ENCODE measurements at places on chromosomes 7 and 10.
A peak's percentile ranks its signal among the peaks of the same experiment; 100 is the strongest.

- DNase-seq = no peak
These were observed 33.0 kb downstream of the BRI3 start for GRCh38 chr7:98314469-98314868.

DNA sequence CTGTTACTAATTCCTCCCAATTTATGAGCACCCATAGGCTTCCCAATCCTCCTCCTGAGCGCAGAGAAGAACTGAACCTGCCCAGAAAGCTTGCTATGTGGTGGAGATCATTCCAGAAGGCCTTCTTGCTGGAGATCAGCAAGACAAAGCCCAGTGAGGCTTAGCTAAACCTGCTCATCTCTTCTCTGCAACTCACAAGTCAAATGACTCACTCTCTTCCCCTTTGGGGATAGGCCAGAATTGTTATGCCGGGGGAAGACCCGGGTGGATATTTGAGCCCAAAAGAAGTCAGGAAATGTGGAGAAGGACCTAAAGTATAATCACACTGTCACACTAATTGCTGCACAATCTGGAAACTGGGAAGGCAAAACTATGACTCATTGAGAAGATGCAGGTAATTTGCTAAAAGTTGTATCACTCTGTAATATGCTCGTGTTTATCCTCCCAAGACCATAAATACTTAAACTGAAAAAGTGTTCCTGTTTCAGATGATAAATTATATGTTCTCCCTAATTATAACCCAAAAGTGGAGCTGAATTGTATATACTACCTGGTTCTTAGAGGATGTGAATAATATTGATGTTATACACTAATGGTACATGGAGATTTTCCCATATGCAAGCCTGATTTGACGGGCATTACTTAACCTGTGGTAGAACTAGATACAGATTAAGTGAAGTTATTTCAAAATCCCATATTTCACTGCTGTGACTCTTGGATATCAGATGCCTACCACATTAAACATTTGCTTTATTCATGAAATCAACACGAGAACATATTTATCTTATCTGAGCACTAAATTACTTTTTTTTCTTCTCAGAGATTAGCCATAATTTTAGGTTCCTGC is 6.4 kb downstream of the NEBL start:
- no peak for DNase-seq

DNA sequence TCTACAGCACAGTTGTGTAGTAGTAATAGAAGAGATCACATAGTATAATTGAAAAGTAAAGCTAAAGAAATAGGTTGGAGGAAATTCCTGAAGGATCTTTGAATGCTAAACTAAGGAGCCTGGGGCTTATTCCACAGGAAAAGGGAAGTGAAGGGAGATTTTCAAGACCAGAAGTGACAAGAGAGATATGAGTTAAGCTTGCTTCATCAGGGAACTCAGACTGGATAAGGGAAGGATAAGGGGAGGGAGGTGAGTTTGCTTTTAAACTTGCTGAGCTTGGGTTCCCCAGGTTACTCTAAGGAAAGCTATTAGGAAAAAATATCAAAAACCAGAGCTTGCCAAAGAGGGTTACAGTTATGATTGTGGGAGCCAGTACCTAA is 182.4 kb downstream of the RAPGEF5 start:
- no peak for DNase-seq

DNA sequence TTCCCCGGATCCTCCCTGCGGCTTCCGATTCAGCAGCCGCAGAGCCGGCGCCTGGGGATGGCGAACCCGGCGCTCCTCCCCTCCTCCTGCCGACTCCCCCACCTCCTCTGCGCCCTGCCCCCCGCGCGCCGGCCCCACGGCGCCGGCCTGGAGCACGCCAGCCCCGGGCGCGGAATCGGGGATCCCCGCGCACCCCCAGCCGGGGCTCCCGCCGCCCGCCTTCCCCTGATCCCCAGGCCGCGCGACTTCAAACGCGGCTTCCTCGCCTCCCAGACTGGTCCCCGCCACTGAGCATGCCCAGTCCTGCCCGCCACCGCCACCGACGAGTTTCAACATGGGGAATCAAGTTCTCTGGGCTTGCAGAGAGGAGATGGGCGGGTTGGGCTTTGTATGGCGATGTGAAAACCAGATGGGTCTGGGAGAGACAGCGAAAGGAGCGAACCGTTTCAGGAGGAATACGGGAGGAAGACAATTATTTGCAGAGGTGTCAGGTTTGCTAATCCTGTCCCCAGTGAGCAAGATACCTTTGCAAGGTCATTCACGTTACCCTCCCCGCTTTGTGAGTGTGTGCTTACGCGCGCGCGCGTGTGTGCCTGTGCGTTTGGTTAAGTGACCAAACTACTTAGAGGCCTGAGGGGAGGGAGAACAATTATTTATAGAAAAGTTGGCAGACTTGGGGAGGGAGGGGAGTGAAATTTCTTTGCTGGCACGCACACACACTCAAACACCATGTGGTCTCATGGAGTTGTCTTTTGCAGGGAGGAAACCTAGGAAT is at the start of gene PANK1:
TSS of gene PANK1 (minus strand) at position 276 of the 775 bp plus-strand sequence. CDS start 351 bp downstream, outside the sequence.
- peak; percentile 78 for DNase-seq

DNA sequence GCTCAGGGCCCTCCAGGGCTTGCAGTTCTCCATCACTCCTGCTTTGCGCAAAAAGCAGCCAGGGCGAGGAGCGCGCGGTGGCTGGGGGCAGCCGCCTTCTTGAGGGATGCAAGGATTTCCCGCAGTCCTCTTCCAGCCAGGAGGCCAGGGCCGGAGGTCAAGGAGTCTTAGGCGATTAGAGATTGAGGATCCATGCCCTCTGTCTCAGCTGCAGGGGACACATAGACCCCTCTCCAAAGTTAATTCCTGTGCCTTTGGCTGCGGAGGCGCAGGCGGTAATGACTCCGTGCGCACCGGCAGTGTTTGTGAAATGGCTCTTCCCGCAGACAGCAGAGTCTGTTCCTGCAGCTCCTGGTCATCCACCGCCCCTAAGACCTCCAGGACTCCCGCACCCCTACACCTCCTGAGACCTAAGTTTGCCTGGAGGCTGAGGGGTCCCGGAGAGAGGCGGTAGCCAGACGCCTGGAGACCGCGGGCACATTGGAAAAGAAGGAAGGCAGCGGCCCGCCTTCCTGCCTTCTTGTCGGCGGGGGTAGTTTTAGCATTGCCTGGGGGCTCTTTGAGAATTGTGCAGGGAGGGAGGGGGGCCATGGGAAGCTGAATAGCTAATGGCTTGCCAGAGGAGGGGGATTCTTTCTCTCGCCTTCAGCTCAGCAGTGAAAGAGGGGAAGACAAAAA is 3.3 kb upstream of the NEUROG3 start:
- DNase-seq = no peak

- no peak for DNase-seq
These were observed 146.2 kb upstream of the MBL2 start for GRCh38 chr10:52918714-52919305.

DNA sequence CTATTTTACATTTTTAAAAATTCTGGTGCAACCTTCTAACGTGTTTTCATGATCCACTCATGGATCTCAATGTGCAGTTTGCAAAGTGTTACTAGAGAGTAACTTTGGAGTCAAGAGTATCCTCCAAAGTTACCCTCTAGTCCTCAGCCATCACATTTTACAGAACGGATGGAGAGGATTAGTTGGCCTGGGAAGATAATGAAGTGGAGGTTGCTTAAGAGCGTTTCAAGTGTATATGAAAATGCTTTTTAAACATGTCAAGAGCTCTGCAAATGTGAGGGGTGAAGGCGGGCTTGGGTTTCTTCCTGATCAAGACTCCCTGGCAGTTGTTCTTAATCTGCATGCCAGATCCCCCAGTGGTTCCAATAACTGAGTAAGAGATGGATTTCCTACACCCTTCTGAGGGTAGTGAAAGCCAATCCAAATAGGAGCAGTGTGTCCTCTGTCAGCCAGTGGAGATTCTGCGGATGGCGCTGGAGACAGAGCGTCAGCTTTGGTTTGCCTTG is 299.4 kb upstream of the NPVF start:
- no peak for DNase-seq

DNA sequence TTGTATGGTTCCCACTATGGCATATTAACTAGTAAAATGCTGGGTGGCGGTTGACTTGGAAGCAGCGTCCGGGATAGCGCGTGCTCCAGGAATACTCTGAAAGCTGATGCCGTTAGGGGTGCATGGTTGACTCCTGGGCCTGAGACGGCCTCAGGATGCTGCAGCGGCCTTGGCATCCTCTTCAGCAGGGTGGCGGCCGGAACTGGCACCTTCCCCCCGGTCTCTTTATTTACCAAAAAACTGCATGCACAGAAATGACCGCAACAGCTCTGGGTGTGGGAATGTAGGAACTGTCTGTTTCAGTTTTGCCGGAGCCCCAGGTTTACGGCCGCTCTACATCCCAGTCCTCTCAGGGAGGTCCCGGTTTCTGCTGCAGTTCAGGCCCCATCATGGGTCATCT is 28.8 kb downstream of the PFKP start:
- no peak for DNase-seq

DNA sequence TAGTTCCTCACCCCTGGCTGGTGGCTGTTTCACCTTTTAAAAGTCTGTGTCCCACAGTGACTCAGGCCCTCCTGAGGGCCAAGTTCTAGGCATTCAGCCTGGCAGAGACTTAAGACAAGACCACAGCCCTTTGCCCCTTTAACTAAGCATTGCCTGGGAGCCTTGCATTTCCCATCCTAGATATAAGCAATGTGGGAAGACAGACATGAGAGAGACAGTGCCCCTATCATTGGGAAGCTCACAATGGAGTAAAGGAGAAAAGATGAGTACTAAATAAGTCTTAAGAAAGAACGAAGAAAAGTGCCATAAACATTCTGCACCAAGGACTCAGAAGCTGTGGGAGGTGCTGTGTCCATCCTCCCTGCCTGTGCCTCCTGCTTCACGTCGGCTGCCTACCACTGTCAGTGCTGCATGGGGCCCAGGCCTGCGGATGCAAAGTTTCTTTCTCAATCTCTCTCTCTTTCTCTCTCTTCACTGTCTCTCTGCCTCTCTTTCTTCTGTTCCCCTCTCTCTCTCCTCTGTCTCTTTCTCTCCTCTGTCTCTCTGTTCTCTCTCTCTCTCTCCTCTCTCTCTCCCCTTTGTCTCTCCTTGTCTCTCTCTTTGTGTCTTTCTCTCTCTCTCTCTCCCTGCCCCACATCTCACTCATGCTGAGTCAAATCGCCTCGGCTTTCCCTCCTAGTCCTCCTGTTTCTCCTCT is 21.5 kb downstream of the GPRIN2 start:
- DNase-seq = peak; percentile 25

- no peak for DNase-seq
These were observed 83.2 kb upstream of the CHST15 start for GRCh38 chr10:124176349-124177179.

GRCh38 chr10:119539359-119539825 is 3.1 kb downstream of the RGS10 start:
- no peak for DNase-seq

Data from CD4-positive, alpha-beta memory T cell (primary cell).